Frontal cortex (tissue), 4 donors: ENCODE measurements at places on chromosomes 5 and 9.

- no peak for DNase-seq
These were observed 227.4 kb downstream of the FSTL4 start for GRCh38 chr5:133384903-133385302.

DNA sequence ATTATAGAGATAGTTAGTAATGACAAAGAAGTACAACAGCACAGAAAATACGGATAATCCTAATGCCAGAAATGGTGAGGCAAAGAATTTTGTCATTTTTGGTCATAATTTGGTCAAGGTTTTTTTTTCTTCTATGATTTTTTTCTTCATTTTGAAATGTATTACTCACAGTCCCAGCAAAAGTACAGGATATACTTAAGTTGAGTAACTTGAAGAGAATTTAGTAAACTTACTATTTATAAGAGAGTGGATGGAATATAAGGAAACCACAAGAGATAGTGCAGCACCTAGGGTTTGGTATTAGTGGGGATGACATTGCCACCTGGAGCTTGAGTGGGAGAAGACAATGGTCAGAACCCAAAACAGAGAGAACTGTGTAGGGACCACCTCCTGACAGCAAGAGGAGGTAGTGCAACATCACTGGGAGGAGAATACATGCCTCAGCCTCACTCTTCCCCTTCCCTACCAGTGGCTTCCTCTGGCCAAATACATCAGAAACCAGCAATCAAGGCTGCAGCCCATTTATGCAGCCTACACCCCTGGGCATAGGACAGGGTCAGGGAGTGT lies 434.5 kb upstream of the TRPC7 start:
- no peak for DNase-seq

DNA sequence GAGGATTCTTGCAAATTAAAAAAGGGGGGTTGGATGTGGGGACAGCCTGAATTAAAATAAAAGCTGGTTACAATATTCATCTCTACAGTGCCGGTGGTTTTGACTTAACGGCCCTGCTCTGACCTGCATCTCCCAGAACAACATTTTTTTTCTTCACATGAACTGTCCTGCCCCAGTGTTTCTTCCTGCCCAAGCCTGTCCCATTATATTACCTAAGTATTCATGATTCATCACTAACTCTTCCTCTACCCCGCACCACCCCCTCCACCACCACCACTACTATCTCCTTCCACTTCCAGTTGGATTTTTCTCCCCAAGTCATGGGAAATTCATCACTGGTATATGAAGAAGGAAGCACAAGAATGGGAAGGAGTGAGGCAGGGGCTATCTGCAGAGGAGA lies 90.1 kb downstream of the ZFAND5 start:
- no peak for DNase-seq

- no peak for DNase-seq
These were observed 129.0 kb upstream of the WWC1 start for GRCh38 chr5:168162464-168162863.

DNA sequence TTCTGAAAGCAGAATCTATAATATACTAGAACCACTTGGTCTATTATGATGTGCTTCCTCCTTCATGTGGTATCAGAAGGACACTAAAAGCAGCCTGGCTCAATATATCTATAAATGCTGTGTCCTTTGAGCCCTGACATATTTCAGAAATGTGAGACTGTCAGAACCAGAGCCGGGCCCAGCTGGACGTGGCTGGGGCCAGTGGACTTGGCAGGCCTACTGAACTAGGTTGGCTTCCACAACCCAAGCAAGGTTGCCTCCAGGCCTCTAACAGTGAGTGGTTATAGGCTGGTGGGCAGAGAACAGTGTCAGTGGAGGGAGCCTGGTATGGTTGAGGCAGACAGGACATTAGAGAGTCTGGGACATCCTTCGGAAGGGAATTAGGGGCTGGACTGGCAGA lies 78.9 kb downstream of the GALNT10 start:
- no peak for DNase-seq

DNA sequence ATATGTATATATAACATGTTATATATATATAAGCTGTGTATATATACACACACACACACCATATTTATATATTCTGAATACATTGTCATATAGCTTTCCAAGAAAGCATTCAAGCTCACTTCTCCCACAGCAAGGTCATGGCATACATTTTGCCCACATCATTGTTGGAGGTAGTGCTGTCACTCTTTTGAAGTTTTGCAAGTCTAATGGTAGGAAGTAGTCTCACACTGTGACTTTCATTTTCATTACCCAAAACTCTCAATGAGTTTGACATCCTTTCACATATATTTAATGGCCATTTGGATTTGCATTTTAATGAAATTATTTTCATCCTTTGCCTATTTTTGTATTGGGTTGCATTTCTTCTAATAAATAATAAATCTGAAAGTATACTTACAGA lies 59.8 kb upstream of the COX7C start:
- DNase-seq = no peak
